Lung microvascular endothelial cell (primary cell): ENCODE measurements at places on chromosomes 4 and X. TPM values are rescaled to one million over a fixed set of nuclear protein-coding genes. Genes with fewer than 3 reads are reported as not detected.

- no peak for DNase-seq
These were observed 392.5 kb downstream of the ZNF674 start for GRCh38 chrX:46152756-46153155.

DNA sequence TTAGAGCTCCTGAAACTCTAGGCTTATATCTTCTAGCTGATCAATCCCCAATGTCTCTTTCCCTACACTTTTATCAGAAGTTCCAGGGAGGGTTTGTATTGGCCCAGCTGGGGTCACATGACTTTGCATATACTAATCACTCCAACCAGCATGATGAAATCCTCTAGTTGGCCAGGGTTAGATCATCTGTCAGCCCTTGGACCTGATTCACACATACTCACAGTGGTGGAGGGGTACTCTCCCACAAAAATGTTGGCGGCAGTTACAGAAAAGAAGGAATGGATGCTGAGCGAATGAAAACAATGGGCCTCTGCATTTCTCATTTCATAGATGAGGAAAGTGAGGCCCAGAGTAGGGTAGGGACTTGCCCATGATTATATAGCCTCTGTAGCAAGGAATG lies 151.1 kb downstream of the PJA1 start:
- no peak for DNase-seq

DNA sequence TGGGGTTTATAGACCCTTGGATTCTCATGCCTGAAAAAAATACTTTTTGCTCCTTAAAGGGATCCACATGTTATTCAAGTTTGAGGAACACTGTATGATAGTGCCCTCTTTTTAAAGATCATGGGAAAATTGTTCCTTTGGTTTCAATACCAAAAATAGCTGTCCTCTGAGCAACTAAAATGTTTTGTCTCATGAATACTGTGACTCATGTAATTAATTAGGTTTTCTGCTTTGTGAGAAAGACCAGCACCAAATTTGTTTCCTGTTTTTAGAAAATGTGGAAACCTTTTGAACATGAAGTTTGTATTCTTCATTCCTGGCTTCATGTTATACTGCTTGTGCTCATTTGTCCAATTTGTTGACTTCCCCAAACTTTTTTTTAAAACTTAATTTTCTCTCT lies 127.6 kb upstream of the SH3RF1 start:
- DNase-seq: peak; percentile 41

The THAP9 gene
- total RNA-seq: 4.8 and 5.8 TPM in 2 replicates

The RHOXF2B gene
- total RNA-seq: not detected in 2 replicates
